ENCODE measurements at places on chromosomes 11 and 22. TPM values are rescaled to one million over a fixed set of nuclear protein-coding genes. Genes with fewer than 3 reads are reported as not detected.

Gene C11orf87
- not detected for total RNA-seq

Gene ACRV1
- total RNA-seq = not detected

Gene HBB
- total RNA-seq = not detected

Gene OR8G1
- not detected for total RNA-seq

Gene SNX19
- 22.7 TPM for total RNA-seq

Gene KBTBD3
- total RNA-seq = 10.2 TPM

Gene OR2D2
- not detected for total RNA-seq

Gene GTSE1
- total RNA-seq = 39.4 TPM

Gene PDE3B
- total RNA-seq = 43.1 TPM

Gene PRSS23
- 1.4 TPM for total RNA-seq

Gene CYB5R3
- total RNA-seq = 64.3 TPM

Gene INS
- total RNA-seq = not detected

Gene CHRM1
- total RNA-seq = not detected

Gene UBE2L3
- total RNA-seq = 54.9 TPM

Gene BIRC3
- total RNA-seq = 102 TPM

Gene CLCF1
- 0.79 TPM for total RNA-seq

Gene FZD4
- 0.07 TPM for total RNA-seq

Gene NKAPD1
- total RNA-seq = 20.8 TPM

Gene LRRC4C
- total RNA-seq = not detected

Gene OR8D4
- not detected for total RNA-seq

Gene CEP126
- total RNA-seq = 1.1 TPM

Gene OR52N4
- total RNA-seq = 1.1 TPM

Gene MYOD1
- total RNA-seq = not detected

Gene ELFN2
- total RNA-seq = 0.52 TPM

Gene TBX10
- total RNA-seq = not detected

Gene ZBED4
- 20.1 TPM for total RNA-seq

Gene IGF2
- 8.2 TPM for total RNA-seq

Gene SMDT1
- 51.7 TPM for total RNA-seq

Gene PKP3
- not detected for total RNA-seq

Gene APOL5
- not detected for total RNA-seq

Gene OR5W2
- not detected for total RNA-seq

Gene KRTAP5-10
- not detected for total RNA-seq

All from activated CD8-positive, alpha-beta T cell treated with anti-CD3 and anti-CD28 coated beads for 36 hours (primary cell).